Activated T-cell treated with anti-CD3 and anti-CD28 coated beads, Interleukin-2, amount 50 U/mL, for 48 hours (primary cell): ENCODE measurements at places on chromosomes 6 and 20.
A peak's percentile ranks its signal among the peaks of the same experiment; 100 is the strongest.

GRCh38 chr6:43940393-43941087 lies 170.5 kb downstream of the VEGFA start:
- peak; percentile 4 for DNase-seq

DNA sequence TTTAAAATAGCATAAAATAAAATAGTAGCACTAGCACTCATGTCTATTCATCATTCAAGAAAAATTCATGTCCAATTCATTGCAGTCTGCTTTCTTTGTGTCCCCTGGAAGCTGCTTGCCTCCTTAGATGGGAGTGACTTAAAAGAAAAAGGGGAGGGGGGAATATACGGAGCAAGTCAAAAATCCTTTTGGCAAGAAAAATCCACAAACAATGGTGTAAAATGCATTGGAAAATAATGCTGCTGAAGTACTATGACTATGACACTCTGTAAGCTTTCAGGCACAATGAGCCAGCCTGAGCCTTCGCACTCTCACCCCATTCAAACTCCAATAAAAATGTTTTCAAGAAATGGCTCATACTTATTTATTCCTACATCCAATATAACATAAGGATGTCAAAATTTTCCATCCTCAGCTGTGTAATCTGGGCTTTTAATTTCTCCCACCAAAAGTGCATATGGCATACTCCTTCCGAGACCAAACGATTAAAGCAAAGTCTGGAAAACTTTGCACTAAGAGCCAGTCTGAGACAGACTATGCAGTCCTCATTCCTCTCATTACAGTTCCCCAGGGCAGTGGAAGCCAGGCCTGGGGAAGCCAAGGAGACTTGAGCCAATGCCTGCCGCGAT lies 790 bp downstream of the NEDD9 start:
- DNase-seq, result no peak

DNA sequence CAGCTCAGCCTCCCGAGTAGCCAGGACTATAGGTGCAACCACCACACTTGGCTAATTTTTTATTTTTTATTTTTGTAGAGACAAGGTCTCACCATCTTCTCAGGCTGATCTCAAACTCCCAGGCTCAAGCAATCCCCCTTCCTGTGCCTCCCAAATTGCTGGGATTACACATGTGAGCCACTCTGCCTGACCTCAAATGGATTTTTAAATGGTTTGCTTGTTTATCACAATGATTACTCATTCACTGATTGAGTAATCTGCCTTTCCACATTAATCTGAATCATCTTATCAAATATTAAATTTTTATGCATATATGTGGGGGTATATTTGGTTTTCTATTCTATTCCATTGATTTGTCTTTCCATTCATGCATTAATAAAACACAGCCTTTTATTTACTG lies 9.4 kb upstream of the KHDC1L start:
- DNase-seq, result no peak

DNA sequence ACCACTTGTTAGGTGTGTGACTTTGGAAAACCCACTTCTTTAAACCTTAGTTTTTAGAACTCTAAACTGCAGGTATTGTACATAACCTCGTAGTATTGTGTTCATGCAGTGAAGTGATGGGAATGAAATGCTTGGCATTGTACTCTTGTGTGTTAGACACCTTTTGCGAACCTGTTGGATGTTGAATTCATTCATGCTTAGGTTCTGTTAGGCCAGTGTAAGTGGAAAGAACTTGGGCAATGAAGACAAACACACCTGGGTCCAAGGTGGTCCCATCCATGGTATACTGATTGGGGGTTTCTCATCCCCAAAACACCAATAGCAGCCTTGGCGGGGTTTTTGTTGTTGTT lies 1.2 kb downstream of the ANKRD6 start:
- no peak for DNase-seq

DNA sequence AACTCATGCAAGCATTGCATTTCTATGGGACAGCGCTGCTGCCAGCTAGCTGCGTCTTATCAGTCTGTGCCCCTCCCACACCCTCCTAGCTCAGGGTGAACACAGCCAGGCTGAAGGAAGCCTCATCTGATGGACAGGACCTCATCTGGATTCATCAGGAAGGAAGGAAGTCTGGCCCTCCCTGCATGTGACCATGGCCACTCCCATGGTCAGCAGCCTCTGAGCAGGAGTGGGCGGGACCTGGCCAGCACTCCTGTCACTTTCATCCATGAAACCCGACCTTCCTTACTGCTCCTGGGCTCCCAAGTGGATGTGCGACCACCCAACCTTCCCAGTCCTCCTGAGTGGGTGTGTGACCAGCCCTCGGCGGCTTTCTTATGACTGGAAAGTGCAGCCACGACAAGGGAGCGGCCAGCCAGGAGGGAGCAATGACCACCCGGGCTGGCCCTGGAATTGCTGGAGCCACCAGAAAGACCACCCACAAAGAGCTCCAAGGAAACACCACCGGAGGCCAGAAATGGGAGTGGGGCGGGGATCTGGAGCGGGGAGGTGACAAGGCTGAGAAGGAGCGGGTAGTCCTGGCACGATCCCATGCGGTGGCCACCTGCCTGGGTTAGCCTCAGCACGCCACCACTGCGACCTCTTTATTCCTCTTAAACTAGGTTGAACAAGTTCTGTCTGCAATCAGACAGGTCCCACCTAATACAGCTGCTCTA lies 241.2 kb downstream of the TTLL2 start:
- no peak for DNase-seq

DNA sequence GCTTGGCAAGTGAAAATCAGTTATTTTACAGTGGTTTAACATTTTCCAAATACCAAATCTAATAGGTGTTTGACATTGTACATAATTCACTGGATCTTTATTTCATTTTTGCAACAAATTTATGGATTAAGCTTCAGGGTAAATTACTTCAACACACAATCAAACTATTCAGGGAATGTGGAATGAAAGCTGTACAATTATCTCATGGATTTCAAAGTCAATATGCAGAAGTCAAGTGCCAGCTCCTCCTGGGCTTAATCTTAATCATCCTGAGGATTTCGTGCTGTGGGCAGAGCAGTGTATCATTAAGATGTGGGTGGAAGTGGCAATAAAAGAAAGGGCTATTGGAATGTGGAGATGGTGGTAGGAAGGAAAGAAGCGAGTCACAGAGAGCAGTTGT lies 548.8 kb downstream of the COL12A1 start:
- DNase-seq, result no peak

GRCh38 chr20:19841740-19842139 lies 83.7 kb downstream of the RIN2 start:
- DNase-seq, result no peak

DNA sequence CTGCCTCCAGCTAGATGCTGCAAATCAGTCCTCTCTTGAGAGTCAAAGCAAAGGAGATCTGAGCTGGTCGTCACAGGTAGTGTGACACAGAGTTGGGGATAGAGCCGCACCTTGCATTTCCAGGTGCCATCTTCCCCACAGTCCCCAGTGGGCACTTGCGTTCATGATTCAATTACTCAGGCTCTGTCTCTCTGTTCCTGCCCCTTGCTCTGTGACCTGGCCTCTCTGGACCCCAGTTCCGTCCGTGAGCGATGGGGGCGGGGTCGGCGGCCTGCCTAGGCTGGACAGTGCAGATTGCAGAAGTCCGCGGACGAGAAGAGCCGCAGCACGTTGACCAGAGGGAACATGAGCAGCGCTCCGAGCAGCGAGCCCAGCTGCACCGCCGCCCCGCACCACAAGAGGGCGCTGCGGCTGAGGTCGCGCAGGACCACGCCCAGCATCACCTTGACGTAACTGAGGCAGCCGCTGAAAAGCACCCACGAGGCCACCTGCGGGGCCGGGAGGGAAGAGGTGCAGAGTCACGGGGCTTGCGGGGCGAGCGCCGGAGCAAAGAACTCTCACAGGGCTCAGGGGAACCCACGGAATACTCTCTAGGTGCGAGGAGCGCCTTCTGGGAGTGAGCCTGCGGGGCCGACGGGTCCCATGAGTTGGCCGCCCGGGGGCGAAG lies 7.4 kb downstream of the SLC52A3 start:
- peak; percentile 63 for DNase-seq

DNA sequence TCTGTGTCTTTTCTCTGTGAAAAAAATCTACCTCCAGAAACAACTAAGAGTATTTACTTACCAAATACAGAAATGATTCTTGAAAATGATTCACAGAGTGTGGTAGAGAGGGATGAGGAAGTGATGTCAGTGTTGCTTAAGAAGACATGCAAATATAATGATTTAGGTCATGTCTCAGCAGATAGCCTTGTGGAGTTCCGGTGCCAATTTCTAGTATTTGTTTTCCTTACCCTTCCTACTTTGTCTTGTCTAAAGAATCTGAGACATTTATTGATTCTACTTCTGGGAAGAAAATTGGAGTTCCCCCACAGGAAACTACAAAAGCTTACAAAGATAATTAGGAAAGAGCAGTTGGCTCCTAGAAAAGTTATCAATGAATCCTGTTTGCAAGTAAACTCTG lies 68.8 kb downstream of the GJA1 start:
- no peak for DNase-seq

DNA sequence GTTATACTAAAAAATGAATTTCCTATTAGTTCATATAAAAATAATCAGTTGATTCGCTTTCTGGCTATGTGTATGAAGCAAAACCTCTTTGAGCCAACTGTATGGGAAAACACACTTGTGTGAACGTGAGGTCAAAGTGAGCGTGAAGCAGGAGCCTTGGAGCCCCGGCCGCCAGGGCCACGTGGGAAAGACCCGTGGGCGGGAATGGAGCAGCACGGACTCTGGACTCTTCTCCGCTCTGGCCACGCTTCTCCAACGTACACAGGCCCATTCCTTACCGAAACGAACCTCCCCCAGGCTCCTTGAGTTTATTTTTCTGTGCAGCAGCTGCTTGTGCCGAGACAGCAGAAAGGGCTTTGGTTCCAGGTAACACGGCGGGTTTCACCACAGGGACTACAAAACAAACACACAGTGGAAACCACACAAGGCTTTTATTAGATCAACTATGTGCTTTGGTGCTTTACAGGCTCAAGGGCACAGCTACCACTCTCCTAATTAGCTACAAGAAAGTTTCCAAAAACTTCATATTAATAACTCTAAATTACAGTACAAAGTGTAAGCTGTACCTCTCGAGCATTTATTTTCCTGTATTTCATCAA lies 62.7 kb downstream of the TAF4 start:
- DNase-seq, result no peak

- DNase-seq, result no peak
Observed at GRCh38 chr6:13445005-13445743, 42.2 kb downstream of the GFOD1 start.

DNA sequence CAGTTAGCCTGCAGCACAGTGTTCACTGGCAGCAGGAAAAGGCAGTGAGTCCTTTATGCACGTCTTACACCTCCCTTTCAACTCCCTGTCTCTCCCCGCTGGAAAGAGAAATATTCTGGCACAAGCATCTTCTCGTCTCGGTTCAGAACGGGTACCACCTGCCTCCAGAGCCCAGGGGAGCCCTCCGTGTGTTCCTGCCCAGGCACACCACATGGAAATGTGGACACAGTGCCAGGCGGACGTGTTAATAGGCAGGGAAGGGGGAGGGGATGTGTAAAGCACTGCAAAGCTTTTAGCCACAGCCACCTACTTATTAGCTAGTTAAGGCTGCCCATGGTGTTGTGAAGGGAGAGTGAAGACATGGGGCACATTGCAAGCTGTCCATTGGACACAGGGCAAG lies 219.7 kb downstream of the FARS2 start:
- no peak for DNase-seq

GRCh38 chr6:35128496-35128895 lies 12.6 kb downstream of the TCP11 start:
- no peak for DNase-seq
